ENCODE measurements at places on chromosomes 1 and 21.

- DNase-seq = no peak
Measured at GRCh38 chr1:31976401-31976800, 37.3 kb upstream of the KHDRBS1 start.

GRCh38 chr1:67952071-67952470, 98.4 kb downstream of the DIRAS3 start:
- no peak for DNase-seq

GRCh38 chr1:103467100-103467499, 58.4 kb upstream of the RNPC3 start:
- DNase-seq = no peak

GRCh38 chr1:165342587-165342986, 13.9 kb downstream of the LMX1A start:
- no peak for DNase-seq

Data from activated CD8-positive, alpha-beta memory T cell treated with anti-CD3 and anti-CD28 coated beads for 1 hour (primary cell).